Renal pelvis (tissue), 12 donors: ENCODE measurements at places on chromosomes 12 and 14. TPM values are rescaled to one million over a fixed set of nuclear protein-coding genes. Genes with fewer than 3 reads are reported as not detected.

ZDHHC22 gene
- 0.19 TPM for polyA plus RNA-seq

MGP gene
- 27.4 TPM for polyA plus RNA-seq

- DNase-seq, result no peak
Measured at GRCh38 chr12:104515899-104516298, 59.2 kb downstream of the CHST11 start.

PROX2 gene
- 3.3 TPM for polyA plus RNA-seq

DNA sequence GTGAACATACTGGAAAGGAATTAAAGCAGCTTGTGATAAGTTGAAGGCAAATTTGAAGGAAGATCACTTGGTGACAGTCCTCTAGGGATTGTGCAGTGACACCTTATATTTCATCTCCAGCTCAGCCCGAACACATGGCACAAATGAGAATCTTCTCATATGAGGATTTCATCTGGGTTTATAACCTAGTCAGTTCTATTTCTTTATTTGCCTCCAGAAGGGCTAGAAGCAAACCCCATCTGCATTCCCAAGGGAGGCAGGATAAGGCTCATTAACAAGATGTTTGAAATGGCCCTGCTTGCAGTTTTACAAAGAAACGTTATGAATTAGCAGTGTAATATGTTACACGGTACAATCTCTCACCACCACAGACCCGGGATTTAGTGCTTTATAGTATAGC, 90.7 kb upstream of the KRR1 start:
- no peak for DNase-seq

RITA1 gene
- polyA plus RNA-seq, result 20.5 TPM

OVCH1 gene
- 0.26 TPM for polyA plus RNA-seq

COCH gene
- polyA plus RNA-seq, result 3.3 TPM

DNA sequence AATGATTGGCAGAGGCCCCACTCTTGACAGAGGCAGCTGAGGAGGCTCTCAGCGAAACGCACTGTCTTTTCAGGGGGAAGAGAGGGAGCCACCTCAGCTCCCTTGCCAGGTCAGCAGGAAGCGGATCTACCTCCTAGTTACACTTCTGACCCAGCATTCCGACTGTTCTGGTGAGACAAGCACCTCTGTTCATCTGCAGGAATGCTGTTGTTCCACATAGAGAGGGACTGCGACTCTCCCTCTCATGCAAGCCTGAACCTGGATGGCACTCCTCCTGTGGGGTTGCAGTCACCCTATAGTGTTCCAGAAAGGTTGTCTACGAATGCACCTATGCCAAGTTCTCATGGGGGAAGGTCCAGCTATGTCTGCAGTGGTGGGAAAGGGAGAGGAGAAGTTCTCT, 37.1 kb upstream of the AEBP2 start:
- no peak for DNase-seq
